ENCODE measurements at places on chromosomes 6 and 20.

DNA sequence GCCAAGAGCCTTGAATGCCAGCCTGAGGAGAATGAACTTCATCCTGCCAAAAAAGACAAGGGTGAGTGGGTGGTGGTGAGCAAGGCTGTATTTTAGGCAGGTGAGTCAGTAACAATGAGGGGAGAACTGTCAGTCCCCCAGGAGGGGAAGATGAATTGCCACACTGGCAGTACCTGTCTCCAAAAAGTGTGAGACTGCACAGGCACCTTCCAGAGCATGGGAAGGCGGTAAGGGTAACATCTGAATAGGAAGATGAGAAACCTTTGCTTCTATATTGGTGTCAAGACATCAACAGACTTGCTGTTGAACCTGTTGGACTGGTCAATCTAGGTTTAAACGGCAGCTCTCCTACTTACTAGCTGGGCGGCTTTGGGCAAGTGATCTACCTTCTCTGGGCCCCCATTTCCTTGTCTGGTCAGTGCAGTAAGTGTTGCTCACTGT lies 30.9 kb downstream of the STK35 start:
- DNase-seq, result no peak

DNA sequence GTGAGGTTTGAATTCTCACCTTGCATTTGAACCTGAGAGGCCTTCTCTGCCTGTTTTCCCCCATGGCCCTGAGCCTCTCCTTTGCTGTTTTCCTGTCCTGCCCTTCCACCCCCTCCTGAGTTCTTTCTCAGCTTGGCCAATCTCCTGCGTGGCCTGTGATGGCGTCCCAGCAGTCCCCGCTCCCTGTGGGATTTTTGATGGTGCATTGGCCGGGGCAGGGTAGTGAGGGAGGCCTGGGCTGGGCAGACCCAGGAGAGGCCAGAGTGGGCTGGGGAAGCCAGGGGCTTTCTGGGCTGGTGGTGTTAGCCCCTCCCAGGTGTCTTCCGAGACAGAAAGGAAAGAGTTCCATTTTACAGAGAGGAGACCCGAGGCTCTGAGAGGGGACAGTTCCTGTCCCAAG lies 6.3 kb downstream of the CEBPB start:
- no peak for DNase-seq

DNA sequence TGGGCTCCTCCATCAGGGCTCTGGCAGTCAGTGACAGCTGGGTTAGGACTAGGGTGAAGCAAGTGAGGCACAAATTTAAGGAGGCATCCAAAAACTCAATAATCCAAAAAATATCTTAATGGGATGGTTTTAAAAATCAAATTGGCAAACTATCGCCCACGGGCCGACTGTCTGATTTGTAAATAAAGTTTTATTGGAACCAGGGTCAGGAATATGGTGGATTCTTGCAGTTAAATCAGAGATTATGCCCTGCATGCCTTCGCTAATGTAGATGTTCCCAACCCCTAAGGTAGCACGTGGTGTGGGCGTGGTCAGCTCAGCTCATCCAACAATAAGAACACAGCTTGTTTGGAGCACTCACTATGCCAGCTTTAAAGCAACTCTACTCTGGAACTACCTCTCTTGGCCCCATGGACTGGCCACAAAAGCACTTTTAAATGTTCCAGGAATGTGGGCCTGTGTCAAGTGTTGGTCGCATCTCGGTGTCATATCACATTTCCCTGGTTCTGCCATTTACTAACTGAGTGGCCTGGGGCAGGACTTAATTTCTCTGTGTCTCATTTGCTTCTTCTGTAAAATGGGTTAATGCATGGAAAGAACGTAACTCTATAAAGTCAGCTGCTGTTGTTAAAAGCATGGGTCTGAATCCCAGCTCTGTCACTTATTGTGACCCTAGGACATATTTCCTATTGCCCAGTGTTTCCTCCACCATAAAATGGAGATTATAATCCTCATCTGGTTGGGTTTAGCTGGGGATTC lies 7.0 kb downstream of the TP53RK start:
- no peak for DNase-seq

- no peak for DNase-seq
These were observed 165.0 kb downstream of the SMOC2 start for GRCh38 chr6:168605964-168606363.

GRCh38 chr20:57114290-57115005 lies 152.0 kb downstream of the BMP7 start:
- DNase-seq, result no peak

- no peak for DNase-seq
These were observed 49.5 kb downstream of the SMAP1 start for GRCh38 chr6:70717038-70717801.

- DNase-seq, result peak; percentile 96
These were observed 13.8 kb upstream of the TLDC2 start for GRCh38 chr20:36861875-36862801.

- no peak for DNase-seq
These were observed 471.7 kb downstream of the CBLN4 start for GRCh38 chr20:55533632-55534031.

DNA sequence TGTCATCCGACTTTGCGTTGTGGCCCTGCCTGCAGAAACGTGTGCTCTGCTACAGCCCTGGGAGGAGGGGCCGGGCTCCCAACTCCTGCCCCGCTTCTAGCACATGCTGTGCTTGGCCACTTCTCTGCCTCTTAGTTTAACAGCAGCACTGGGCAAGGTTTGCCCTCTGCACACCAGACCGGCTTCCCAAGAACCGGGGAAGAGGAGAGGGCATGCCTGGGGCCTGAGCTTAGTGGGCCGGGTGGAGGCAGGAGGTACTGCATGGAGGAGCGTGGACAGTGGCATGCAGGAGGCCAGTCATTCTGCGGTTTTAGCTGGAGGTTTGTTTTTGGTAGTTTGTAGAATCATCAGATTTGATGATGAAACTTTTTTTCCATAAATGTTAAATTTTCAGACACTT lies 45.5 kb downstream of the CEP43 start:
- DNase-seq, result no peak

- no peak for DNase-seq
These were observed 6.5 kb upstream of the SLCO4A1 start for GRCh38 chr20:62635852-62636251.
